ENCODE measurements at places on chromosomes 11 and 22.

GRCh38 chr22:44379817-44380755 lies 67.3 kb upstream of the SHISAL1 start:
- peak; percentile 36 for DNase-seq

DNA sequence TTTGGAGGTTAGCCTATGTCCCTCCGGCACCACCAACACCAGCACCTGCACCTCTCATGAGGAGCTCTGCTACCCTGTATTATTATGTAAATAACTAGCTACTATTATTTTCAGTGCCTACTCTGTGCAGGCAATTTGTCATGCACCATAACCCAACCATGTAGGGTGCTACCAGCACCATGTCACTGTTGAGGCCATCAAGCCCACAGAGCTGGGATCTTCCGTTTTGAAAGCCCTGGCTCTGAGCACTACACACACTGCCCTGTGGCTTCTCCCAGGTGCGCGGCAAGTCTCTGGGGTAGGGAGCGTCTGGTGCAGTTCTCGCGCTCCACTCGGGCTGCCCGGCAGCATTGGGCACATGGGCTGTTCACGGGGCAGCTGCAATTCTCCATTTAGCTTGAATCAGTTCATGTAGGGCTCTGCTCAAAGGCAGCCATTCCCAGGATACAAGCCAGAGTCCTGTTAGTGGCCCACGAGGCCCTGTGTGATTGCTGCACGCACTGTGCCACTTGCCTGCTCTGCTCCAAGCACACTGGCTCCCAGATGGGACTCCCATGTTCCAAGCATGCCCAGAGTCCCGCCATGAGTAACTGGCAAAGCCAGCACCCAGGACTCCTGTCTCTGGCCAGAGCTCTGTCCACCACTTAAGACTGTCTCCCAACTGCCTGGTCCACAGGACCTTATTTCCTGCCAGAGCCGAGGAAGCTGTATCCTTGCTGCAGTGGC lies 42.5 kb upstream of the CDON start:
- DNase-seq = no peak

DNA sequence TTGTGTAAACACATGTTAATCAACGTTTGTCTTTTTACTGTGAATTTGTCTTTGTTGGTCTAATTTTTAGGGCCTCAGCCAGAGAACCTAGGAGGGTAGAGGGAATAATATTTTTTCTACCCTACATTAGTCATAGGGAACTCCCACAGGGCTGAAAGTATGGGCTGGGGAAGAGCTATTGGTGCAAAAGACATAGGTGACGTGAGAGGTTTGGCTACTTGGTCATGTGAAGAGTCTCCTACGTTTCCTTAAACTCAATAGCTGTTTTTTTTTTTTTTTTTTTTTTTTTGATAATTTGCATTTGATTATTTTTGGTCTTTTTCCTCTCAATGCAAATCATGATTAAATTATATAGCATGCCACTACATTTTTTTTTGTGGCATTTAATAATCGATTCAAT lies 15.9 kb upstream of the MMP7 start:
- no peak for DNase-seq

DNA sequence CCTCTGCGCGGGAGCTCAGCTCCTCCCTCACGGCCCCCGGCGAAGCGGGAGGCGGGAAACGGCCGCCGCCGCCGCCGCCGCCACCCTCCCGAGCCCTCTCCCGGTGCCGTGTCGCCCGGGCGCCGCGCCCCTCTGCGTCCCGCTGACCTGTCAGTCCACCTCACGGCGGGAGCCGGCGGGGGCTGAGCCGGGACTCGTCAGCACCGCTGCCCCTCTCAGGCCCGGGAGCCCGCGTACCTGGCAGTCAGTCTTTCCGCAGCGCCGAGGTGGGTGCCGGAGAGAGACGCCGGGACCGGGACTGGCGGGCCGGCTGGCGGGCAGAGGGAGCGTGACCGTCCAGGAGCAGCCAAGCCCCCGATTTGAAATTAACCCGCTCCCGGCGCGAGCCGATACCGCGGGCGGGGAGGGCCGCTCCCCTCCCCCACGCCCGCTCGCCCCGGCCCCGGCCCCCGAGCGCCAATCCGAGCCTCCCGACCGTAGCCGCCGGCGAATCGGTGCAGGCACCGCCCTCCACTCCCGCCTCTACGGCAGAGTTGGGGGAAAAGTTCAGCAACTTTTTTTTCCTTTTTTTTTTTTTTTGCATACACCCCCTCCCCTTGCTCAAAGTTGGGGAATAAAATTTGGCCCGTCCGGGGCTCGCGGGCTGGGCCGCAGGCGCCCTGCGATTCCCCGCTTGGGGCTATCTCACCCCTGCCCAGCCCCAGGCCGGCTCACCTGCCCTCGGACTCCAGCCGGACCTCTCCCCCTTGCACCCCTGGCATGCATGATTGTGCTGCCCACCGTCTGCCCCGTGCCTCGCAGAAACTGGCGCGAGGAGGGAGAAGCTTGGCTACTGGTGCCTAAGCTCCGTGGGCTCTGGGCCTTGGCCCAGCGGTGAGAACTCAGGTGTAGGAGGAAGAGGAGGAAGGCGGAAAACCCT lies 774 bp upstream of the E2F8 start:
- DNase-seq = peak; percentile 60

GRCh38 chr22:44333847-44334635 lies 21.3 kb upstream of the SHISAL1 start:
- no peak for DNase-seq

DNA sequence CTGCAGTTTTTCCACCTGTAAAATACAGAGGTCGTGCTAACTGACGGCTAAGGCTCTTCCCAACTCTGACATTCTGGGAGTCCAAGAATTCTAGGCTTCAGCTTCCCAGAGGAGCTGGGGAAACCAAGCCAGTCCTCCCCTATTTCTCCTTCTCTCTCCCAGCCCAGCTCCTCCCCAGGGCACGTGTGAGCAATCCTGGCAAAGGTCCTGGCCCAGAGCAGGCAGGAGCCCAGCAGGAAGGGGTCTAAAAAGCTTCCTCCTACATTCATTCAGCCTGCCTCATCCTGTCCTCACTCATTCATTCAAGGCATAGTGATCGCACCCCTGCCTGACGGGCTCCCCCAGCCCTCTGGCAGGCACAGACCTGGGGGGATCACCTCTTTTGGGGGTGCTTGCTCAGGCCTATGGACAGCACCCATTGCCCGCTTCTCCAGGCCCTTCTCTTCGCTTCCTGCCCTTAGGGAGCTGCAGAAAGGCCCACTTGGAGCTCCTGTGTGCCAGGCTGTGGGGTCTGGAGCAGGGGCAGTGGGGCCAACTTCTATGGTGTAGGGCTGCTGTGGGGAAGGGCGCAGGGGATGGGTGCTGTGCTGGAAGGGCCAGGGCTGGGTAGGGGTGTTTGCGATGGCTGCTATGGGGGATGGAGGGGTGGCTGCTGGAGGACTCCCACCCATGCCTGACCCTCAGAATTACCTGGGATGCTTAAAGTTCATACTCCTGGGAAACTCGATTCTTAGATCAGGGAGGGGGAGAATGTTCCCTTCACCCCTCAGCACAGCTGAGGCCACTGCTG lies 9.8 kb downstream of the KCNC1 start:
- no peak for DNase-seq
